ENCODE measurements at places on chromosomes 6 and 20.

DNA sequence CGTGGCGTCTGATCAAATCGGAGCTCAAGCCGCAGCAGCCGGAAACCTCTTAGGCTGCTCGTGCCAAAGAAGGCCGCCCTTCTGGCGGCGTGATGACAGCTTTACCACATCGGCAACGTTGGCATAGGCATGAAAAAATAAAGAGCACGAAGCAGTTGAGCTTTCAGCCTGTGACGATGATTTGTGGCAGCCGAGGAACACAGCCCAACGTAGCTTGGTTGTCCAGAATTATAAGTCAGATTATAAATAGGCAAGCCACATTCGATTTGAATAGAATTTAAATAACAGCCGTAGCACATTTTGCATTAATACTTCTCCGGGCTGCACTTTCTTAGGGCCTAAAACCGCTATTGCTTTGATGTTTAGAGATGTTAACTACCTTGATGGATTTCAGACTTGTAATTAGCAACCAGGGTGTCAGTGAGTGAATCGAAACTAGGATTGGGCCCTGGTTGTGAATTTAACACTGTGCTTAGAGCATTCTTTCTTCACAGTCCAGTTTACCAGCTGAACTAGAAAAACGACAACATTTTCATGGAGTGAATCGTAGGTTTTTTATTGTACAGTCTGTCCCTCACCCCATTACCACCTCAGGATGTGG is 864 bp upstream of the BCLAF1 start:
- DNase-seq, result no peak

GRCh38 chr20:10447028-10447427 is 11.9 kb downstream of the SLX4IP start:
- DNase-seq, result peak; percentile 84

- DNase-seq, result no peak
Observed at GRCh38 chr6:123430970-123431369, 205.8 kb downstream of the TRDN start.

DNA sequence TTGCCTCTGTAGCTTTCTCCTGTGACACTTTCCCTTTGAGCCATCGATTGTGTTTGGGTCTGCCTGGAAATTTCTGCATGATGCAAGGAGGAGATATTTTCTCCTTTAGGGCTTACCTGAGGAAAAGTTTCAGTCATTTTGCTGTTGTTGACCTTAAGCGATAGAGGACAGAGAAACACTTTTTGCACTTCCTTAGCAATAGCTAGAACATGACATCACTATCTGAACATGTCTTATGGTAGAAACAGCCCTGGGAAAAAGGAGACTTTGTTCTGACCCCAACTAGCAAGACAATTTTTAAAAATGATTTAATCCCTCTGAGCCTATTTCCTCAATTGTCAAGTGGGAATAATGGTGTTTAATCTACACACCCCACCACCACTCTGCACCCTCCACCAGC is 9.7 kb upstream of the FILIP1 start:
- DNase-seq, result no peak

- DNase-seq, result peak; percentile 31
Observed at GRCh38 chr6:13624871-13625288, 9.7 kb downstream of the NOL7 start.

- DNase-seq, result no peak
Observed at GRCh38 chr6:107398001-107398400, 61.4 kb downstream of the PDSS2 start.

GRCh38 chr6:150140236-150140969 is 2.4 kb upstream of the PPP1R14C start:
- no peak for DNase-seq

DNA sequence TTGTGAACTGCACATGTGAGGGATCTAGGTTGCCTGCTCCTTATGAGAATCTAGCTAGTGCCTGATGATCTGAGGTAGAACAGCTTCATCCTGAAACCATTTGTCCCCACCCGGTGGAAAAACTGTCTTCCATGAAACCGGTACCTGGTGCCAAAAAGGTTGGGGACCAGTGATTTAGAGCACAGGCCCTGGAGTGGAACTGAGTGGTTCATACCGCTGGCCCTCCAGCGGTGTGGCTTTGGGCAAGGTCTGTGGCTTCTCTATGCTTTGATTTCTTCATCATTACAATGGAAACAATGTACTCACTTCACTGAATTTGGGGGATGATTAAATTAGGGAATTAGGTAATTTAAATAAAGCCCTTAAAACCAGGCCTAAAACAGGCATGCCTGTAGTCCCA is 36.3 kb downstream of the CD164 start:
- DNase-seq, result no peak

- DNase-seq, result no peak
Observed at GRCh38 chr6:157035546-157035945, 258.4 kb downstream of the ARID1B start.

GRCh38 chr6:148240461-148240840 is 102.2 kb upstream of the SASH1 start:
- DNase-seq, result no peak

DNA sequence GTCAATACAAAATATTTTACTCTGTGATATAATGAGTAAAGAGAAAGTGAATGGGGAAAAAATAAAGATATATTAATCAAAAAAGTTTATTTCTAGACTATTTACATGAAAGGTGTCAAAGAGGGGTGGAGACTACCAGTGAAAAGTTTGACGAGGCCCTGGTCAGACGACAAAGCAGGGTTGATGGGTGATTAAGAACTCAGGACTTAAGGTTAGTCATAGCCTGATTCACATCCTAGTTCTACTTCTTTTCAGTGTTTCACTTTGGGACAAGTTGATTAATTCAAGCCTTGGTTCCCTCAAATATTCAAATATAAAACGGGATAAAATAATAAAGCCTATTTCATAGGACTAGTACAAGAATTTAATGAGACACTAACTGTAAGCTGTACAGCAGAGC is 178.2 kb upstream of the HS3ST5 start:
- no peak for DNase-seq

GRCh38 chr6:44064089-44064947 is 62.9 kb downstream of the MRPL14 start:
- DNase-seq, result no peak

DNA sequence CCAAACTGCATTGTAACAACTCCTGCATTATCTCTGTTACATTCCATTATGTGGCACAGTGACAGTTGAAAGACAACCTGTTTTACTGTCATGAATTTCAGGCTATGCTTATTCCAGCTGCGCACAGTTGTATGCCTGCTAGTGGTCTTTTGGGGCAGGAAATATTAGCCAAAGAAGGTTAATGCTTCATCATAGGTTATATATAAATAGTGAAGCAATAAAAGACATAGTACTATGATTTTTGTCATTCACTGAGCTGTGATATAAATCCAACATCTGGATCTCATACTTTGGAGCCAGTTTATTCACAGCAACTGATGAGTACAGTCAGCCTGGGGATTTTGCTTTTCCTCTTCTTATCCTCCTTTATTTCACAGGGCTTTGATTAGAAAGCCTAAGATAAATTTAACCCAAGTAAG is 55.6 kb downstream of the FILIP1 start:
- no peak for DNase-seq

DNA sequence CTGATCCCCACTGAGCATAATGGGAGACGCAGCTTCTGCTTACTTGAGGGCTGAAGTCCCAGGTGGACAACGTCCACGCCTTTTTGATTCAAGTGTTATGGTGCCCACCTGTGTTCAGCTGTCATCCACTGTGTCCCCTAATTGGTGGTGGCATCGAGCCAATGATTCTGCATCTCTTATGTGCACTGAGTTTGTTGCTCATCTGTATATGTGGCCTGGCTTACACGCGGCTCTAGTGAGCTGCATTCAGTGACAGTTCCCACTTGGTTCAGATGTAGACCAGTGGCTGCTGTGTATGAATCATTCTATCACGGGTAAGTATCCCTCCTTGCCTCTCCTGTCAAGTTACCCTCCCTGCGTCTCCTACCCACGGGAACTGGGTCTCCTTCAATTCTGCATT is 131.2 kb upstream of the CLDN20 start:
- no peak for DNase-seq

DNA sequence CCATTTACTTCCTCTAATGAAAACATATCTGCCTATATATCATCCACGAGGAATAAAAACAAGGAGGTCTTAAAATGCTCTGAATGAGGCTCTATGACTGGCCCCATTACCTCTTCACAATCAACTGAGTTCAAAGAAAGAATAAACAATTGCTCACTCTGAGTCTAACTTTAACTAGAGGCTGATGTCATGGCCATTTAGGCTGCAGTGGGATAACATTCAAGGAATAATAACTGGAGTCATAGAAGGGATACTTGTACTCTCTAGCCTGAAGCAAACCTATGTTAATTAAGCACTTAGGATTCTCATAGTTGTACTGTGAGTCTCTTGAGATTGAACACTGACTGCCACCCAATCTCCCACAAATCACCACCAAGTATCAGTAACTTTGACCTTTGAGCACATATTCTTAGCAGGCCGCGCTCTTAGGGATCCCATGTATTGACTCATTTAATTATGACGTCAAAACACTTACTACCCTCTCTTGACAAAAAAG is 70.2 kb downstream of the PERP start:
- DNase-seq, result no peak

DNA sequence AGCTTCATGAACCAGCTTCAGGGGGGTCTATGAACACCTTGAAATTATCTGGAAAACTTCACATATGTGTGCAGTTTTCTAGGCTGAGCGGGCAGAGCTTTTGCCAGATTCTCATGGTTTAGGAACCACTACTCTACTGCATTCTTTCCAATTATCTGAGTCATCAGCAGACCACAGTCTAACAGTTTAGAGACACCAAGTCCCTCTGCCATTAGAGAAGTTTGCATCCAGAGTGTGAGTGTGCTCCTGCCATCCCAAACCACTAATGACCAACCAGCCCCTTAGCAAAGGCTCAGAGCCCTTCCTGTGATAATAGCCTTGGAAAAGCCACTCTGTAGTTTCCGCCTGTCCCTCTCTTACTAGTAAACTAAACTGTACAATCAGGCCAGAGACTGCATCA is 96.8 kb downstream of the PHACTR1 start:
- no peak for DNase-seq

DNA sequence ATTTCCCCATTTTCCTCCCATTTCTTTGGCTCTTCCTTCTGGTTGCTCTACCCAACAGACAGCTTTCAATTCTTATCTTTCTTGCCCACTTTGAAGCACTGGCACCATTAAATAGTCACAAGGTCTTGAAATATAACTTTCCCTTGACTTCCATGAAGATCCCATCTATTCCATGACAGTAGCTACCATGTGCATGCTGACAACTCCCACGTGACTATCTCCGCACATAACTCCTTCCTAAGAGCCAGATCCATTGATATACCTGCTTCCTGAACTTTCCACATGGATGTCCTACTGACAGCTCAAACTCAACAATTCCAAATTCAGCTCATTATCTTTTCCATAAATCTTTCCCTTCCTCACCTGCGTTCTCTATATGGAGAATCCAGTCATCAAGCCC is 101.4 kb downstream of the RIN2 start:
- DNase-seq, result no peak

- DNase-seq, result no peak
Observed at GRCh38 chr6:139436200-139436956, 61.9 kb upstream of the CITED2 start.

DNA sequence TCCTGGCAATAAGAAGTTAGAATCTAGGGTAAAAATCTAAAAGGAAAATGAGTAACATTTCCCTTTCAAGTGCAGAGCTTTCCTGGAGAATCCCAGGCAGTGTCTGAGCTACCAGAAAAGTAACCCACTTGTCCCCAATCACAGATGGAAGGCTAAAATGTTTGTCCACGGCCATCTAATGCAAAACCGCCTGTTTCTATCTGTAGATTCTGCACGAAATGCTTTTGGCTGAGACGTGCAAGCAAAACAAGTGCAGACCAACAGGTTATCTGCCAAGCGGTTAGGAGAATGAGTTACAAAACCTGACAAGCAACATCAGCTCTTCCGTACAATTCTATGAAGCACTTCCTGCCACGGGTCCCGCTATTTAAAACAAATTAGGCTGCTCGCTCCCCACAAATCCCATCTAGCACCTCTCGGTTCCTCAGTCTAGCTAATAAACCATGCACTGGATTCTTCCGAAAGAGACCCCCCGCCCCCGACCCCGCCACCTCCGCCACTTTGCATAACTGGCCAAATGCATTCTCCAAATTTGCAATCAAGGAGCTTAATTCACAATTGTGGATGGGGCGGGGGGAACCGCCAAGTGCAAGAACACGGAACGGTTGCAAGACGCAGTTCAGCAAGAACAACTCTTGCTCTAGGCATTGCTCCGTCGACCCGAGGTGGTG is 1.4 kb downstream of the ELOVL5 start:
- no peak for DNase-seq

DNA sequence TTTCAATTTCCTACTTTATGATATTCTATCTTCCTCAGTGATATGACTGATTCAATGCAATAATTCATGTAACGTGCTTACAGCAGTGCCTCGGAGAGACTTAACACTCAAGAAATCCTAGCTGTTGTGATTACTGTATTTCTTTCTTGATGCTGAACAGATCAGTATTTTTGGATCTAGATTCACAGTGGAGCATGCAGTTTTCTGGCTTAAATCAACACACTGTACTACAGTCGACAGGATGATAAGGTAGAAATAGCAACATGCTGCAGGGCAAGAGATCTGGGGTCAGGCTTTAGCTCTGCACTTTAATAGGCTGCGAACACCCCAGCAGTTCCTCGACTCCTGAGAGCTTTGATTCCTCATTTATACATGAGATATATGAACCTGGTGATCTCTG is 161.0 kb downstream of the AIG1 start:
- no peak for DNase-seq

DNA sequence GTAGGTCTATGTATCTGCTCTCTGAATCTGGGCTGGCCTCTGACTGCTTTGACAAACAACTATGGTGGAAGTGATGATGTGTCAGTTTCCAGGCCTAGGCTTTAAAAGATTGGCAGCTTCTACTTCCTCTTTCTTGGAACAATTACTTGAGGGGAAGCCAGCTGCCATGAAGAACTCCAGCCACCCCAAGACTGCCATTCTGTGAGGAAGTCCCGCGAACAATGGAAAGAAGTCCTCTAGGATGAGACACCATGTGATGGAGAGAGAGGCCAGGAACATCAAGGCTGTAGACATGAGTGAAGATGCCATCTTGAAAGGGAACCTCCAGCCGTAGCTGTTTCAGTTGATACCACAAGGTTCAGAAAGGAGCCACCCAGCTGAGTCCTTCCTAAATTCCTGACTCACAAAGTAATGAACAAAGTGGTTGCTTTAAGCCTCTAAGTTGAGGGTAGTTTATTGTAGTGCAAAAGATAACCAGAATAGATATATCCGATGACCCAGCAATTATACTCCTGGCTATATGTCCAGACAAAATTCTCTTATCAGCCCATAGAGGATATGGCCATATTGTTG is 15.3 kb upstream of the TCF15 start:
- DNase-seq, result no peak

DNA sequence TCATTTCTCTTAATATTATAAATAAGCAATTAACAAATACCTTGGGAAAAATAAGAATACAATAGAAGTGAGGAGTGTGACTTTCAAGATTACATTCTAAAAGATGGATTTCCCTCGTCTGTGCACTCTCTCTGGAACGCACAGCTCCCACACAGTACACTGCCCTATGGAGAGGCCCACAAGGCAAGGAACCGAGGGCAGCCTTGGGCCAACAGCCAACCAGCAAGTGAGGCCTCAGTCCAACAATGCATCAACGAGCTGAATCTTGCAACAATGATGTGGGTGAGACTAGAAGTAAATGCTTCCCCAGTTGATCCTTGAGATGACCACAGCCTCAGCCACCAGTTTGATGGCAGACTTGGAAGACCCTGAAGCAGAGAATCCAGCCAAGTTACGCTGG is 34.5 kb upstream of the AVP start:
- no peak for DNase-seq

Data from GM12864 (cell line).